ENCODE measurements at places on chromosomes 5 and 9.

DNA sequence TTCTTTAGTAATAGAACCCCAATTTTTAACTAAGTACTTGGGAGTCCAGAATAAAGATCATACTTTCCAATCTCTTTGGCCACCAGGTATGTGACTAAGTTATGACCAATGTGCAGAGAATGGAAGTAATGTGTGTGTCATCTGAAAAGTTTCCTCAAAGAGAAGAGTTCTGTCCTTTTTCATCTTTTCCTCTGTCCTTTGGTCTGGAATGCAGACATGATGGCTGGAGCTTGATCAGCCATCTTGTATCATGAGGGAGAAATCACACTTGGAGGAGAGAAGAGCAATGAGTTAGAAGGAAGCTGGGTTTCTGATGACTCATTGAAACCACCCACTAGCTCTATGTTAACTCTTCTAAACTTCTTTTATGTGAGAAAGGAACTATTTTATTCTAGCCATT lies 5.5 kb upstream of the CPEB4 start:
- DNase-seq = peak; percentile 37

GRCh38 chr5:73513996-73514395 lies 15.8 kb downstream of the BTF3 start:
- DNase-seq = no peak

GRCh38 chr9:1916655-1917054 lies 98.5 kb upstream of the SMARCA2 start:
- DNase-seq = no peak

DNA sequence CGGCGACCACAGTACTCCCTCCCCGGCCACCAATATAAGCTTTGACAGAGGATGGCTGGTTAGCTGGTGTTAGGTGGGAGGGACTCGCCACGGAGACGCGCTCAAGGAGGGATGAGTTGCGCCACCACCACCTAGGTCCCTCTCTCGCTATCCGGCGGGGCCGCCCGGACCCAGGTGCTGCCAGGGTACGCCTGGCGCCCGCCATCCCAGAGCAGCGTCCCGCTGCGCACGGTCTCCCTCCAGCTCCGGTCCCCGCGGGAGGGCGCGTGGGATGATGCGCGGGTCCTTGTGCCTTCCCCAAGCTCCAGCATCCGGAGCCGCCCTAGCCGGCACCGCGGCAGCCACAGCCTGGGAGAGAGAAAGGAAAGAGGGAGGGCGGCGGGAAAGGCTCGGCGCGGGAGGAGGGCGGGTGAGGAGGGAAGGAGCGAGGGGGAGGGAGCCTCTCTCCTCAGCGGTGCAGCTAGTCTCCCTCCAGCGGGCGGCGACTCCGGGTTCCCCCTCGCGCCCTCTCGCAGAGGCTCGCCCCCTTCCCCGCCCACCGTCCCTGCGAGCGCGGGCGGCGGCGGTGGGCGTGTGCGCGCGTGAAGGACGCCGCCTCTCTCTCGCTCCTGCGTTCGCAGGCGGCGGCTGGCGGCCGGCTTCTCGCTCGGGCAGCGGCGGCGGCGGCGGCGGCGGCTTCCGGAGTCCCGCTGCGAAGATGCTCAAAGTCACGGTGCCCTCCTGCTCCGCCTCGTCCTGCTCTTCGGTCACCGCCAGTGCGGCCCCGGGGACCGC lies at the start of gene CAMK4:
Gene CAMK4 (plus strand): TSS at position 598 of the 774 bp plus-strand sequence. CDS start 100 bp downstream, at position 698.
- peak; percentile 82 for DNase-seq

GRCh38 chr9:17863213-17863883 lies 284.5 kb downstream of the SH3GL2 start:
- no peak for DNase-seq

Data from fibroblast of skin of back (primary cell).